CD4-positive, alpha-beta T cell treated with Interleukin-2 at 100 ng/mL for 4 hours (primary cell): ENCODE measurements at places on chromosomes 5 and 9.

DNA sequence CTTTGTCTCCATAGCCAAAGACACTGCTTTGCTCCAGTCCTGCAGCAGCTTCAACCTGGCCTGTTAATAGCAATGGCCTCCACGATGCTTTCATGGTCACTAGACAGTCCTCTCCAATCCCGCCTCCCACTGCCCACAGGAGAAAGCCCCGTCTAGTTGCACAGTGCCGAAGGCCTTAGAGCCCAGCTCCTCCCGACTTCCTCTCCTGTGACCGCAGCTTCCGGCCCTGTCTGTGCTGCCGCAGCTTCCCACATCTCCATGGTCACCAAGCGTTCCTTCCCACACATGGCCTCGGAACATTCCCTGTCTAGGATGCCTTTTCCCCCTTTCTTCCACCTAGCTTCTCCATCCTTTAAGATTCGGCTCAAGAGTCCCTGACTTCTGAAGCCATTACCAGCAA is 23.4 kb downstream of the PCA3 start:
- DNase-seq = no peak

- DNase-seq = no peak
These were observed 859.1 kb upstream of the ARRDC3 start for GRCh38 chr5:92242170-92242569.

DNA sequence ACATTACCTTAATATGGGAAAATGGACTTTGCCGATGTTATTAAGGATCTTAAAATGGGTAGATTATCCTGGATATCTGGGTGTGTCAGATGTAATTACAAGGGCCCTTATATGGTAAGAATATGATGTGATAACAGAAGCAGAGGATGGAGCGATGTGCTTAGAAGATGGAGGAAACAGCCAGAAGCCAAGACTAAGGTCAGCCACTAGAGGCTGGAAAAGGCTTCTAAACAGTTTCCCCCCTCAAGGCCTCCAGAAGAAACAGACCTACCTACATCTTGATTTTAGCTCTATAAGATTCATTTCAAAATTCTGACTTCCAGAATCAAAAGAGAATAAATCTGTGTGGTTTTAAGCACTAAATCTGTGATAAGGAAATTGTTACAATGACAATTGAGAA is 131.9 kb downstream of the CAAP1 start:
- no peak for DNase-seq

DNA sequence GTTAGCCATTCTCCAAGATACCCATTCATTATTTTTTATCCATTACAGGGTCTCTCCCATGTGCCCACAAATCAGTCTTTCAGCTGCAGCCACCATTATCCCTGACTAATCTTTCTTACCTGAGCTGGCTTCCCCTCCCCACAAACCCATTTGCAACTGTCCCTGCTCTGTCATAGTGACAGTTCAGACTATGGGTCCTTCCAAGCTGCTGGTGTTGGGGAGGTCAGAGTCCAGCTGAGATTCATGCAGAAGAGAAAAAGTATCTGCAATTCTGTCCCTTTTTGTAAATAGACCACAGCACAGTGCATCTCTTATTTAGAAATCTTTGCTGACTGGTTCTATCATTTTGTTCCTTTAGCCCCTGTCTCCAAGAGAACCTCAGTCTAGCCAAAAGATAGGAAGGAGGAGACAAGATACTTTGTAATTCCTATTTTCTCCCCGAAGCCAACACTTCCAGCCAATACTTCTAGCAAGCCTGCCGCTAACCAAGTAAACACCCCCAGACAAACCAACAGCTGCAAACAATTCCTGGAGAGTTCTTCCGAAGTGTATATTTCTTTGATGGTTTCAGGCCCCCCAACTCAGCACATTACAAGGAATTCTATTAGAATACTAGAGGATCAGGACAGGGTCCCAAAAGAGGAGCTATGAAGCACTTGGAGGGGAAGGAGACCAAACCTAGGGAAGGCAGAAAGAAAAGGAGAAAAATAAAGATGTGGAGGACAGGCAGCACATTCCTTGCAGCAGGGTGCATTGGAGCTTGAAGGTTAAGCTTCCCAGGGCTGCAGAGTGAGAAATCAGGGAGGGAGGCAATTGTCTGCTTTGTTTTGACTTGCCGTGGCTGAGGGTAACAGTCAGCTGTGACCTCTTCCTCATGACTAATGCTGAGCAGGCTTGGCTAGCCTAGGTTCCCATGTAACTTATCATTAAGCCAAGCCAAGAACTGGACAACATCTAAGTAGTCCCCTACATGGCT is 148.5 kb downstream of the SGCD start:
- DNase-seq = no peak

DNA sequence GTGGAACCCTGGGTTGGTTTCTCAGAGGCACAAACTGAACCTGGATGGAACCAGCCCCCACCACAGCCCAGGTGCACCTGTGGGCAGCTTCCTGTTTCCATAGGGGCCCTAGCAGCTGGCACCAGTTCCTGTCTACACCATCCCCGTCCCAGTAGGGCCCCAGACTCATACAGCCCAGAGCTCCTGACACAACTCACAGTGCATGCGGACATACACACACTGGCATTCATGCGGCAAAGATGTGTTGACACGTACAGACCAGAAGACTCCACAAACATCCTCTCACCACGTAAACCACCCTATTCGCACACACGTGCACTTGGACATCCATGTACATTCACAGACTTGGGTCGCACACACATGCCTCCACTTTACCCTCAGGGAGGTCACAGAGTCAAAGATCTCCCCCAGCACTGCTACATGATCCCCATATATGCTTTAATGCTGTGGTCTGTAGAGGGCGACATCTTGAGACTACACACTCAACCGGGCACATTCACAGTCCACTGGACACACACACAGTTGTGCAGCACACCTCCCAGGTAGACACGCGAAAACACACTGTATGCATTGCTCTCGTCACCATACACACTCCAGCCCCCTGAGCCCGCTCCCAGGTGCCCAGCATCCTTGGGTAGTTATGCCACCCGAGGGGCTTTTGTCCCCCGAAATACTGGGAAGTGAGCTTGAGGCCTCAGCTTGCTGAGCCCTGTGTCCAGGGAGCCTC is 22.4 kb downstream of the CXXC5 start:
- no peak for DNase-seq

DNA sequence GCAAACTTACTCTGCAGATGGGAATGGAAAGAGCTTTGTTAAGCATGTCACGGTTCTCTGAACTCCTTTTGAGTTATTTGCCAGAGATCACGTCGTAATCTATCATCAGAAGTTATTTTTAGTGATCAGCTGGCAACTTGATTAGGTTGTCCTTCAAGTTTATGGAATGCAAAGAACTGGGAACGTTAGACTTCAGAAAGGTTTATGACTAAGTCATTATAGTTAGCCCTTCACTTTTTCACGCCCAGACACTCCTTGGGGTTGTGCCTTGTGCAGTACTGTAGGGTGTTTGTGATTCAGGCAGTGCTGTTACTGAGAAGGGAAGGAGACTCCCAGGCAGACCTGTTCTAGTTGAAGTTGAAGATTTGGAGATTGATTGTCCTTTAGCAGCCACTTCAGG is 26.8 kb upstream of the PHF2 start:
- DNase-seq = no peak

GRCh38 chr5:77168161-77168878 is 42.2 kb upstream of the PDE8B start:
- DNase-seq = no peak

GRCh38 chr5:162221910-162222309 is 154.3 kb downstream of the GABRG2 start:
- DNase-seq = no peak

- peak; percentile 11 for DNase-seq
These were observed 40.3 kb upstream of the GLRX start for GRCh38 chr5:95862671-95863382.
